ENCODE measurements at places on chromosomes 12 and 14.
A peak's percentile ranks its signal among the peaks of the same experiment; 100 is the strongest.

DNA sequence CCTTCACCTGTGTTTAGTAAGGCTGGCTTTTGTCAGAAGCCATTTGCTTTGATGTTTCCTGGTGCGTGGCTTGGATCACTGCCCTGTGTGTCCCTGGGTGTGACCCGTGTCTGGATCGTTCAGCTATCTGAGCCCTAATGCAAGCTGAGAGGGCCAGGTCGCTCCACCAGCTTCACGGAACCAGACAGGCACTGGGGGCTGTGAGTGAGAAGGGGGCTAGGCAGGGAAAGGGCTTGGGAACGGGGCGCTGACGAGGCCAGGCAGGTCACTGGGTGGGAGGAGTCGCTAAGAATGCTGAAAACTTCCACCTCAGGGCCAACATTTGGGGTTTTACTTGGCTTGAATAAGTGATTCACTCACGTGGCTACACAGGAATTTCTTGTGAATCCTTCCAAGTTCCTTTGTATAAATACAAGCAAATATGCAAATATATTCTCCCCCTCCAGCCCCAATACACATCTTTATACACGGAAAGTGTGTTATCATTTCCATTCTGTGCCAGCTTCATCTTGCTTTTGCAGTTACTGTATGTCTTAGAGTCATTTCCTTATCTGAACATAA is 24.2 kb upstream of the MMP17 start:
- DNase-seq, result no peak

GRCh38 chr14:69288011-69288771 is 28.2 kb downstream of the GALNT16 start:
- DNase-seq, result peak; percentile 7

DNA sequence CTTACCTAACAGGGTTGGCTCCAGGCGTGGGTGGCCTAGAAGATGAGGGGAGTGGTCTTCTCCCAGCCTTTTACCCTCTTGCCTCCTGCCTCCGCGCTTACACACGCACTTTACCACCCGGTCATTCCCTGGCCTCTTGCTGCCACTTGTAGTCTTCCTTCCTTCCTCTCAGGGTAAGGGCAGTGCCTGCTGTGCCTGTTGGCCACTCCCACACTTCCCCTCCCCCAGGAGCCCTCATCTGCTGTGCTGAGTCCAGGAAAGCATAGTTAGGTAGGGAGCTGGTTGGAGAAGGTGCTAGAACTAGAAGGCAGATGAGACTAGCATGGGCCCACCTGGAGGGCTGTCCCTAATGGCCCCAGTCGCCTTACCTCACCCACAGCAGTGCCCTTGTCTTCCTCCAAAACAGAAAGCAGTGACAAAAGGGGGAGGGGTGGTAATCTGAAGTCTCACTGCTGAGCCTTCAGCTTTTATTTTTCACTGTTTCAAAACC is 54.3 kb upstream of the SRSF5 start:
- DNase-seq, result no peak

- no peak for DNase-seq
These were observed 686.7 kb upstream of the TBX3 start for GRCh38 chr12:115370650-115371049.

GRCh38 chr14:77186911-77187648 is 5.5 kb downstream of the TMEM63C start:
- no peak for DNase-seq

- no peak for DNase-seq
These were observed 266.8 kb downstream of the ADAMTS20 start for GRCh38 chr12:43285159-43285598.

Data from hypothalamus (tissue), 51 donors.